Stimulated activated CD4-positive, alpha-beta T cell treated with anti-CD3 and anti-CD28 coated beads, Interleukin-12 subunit alpha, Interleukin-12 subunit beta, amount 100 ng/mL, for 4 hours (primary cell): ENCODE measurements at places on chromosomes 5 and 9.

DNA sequence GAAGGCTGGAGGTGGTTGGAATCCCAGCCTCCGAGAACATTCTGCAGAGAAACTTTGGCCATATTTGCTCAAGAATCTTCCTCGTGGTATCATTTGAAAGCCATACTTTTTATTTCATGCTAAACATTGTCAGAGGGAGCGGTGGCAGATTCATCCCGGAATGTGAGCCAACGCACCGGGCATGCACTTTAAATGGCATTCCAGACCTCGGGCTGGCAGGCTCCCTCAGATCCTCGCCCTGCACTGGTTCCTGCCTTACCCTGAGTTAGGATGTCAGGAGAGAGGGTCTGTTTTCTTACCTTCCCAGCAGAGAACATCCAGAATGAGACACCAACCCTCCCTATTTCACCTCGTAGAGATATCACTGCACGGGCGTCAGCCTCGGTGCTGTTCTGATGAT lies 33.8 kb downstream of the GDNF start:
- no peak for DNase-seq

DNA sequence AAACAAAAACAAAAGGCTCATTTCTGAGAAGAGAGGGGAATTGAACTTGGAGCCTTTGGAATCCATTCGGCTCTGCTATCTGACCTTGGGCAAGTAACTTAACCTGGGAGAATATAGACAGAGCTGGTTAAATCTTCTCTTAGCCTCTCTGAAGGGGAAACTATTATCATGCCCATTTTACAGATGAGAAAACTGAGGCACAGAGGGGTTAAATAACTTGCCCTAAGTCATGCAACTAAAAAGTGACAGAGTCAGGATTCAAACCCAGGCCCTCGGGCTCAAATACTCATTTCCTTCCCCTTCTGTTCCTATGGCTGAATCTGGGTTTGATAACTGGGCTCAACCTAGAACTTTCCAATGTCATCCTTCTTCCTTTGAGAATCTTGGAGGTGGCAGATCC lies 291.3 kb upstream of the MSX2 start:
- no peak for DNase-seq

- no peak for DNase-seq
These were observed 18.4 kb downstream of the SLC6A18 start for GRCh38 chr5:1243487-1244130.

- DNase-seq = no peak
These were observed 59.5 kb downstream of the RORB start for GRCh38 chr9:74556685-74557084.

DNA sequence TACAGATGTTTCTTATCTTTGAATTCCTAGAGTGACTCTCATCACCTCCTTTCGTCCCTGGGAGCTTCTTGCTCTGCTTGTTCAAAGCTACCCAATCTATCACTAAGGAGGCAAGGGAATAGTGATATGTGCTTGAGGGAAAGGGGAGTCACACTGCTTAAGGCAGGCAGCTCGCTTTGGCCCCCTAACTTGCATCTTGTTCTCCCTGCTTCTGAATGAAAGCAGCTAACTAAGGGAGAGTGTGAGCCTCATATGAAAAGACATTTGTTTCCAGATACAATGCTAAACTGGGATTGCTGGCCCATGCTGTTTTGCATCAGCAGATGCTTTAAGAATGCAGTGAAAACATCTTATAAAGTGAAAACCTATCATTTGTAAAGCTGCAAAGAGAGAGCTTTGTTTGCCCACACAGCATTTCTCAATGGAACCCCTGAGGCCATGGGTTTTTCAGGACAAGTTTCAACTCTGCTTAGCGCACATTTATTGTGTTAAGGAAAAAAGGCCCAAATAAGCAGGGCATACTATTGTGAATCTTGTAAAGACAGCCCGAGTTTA lies 367.9 kb upstream of the ADAMTSL1 start:
- DNase-seq = no peak

DNA sequence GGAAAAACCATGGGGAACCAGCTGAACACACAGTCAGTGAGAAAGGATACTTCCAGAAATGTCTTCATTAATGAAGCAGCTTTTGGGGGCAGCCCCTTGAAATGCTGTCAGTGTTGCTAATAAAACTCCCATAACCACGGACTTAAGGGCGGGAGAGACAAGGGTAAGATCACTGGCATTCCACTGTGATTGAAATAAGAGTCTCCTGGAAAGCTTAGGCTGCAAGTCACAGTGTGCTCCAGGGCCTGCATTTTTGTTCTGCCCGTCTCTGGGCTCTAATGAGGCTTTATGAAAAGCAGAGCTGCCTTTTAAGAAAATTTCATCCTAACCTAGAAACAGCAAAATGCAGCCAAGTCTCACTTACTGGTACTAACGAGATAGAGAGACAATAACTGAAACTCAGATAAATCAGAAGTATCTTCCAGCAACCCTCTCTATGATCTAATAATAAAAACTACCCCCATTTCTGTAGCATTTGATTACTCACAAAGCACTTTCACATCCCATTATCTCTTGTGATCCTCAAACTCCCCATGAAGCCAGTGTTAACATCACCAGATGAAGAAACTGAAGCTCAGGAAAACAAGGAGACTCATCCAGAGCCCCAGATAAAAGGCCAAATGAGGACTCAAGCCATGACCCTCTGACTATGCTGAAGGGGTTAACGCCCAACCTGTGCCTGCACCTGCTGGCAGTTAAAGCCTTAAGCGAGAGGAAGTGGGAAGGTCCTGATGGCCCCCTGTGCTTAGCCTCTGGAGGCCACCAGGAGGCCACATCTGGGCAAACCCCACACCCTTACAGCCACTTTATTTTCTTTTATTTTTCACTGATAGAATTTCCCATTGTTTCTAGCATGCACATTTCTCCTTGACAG lies 37.5 kb downstream of the SPOCK1 start:
- no peak for DNase-seq

- no peak for DNase-seq
These were observed 129.9 kb downstream of the DMXL1 start for GRCh38 chr5:119200795-119201194.

DNA sequence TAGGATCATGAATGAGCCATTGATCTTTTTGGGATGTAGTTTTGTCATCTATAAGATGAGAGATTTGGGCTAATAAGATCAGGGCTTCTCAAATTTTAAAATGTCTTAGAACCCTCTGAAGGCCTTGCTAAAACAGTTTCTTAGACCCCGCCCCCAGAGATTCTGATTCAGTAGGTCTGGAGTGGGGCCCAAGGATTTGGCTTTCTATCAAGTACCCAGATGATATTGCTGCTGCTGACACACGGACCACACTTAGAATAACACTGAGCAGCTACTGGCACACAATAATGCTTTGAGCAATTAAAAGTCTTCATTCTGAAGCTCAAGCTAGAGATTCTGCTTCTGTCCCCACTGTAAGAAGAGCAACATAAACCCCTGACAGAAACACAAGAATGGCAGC lies 216.7 kb downstream of the SMARCA2 start:
- no peak for DNase-seq

DNA sequence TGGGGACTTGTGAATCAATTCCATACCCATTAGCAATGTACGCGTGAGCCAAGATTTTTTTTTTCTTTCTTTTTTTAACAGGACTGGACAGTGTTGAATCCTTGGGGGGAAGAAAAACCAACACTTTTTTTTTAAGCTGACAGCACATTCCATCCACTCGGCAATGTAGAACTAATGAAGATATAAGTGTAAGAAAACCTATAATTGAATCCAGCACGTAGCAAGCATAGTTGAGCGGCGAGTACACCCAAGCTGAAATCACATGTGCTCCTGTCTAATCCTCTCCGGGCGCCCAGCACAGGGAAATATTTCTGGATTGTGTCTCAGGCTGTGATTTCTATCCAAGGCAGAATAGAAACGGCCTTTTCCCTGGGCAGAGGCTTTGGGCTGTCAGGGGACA lies 118.2 kb downstream of the BOD1 start:
- DNase-seq = no peak

GRCh38 chr5:180466316-180466715 lies 27.9 kb upstream of the CNOT6 start:
- no peak for DNase-seq

- no peak for DNase-seq
These were observed 585.3 kb upstream of the TLE4 start for GRCh38 chr9:78986446-78986845.

- DNase-seq = no peak
These were observed 238.8 kb downstream of the GADD45G start for GRCh38 chr9:89843591-89843990.

- no peak for DNase-seq
These were observed 27.4 kb upstream of the WHRN start for GRCh38 chr9:114532561-114533237.

DNA sequence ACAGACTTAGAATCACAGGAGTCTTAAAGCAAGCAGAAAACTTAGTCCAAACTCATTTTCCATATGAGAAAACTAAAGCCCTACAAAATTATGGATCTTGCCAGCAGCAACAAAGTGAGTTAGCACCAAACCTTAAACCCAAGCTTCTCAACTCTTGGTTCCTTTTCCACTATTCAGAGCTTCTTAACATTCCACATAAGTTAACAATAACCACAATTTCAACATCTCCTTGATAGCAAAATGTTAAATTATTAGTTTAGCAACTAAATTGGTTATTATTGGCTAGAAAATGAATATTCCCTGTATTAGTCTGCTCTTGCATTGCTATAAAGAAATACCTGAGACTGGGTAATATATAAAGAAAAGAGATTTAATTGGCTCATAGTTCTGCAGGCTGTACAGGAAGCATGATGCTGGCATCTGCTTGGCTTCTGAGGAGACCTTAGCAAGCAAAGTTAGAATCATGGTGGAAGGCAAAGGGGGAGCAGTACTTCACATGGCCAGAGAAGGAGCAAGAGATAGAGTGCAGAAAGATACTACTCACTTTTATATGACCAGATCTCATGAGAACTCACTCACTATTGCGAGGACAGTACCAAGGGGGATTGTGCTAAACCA lies 26.2 kb upstream of the ARSB start:
- no peak for DNase-seq

DNA sequence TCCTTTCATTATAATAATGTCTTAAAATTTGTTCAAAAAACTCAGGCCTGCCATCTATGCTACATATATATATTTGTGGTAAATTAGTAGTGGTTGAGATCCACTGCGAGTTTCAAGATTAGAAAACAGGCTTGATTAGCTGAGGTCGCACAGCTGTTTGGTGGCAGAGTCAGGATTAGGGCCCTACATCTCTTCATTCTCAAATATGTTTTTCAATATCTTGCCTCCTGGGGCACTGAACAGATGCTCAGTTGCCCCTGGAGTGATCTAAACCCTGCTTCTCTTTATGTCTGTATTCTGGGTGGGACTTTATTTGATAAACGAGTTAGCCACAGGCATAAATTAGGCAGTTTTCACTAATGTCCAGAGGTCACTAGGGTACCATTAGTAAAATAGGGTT lies 27.8 kb upstream of the CEP120 start:
- no peak for DNase-seq

DNA sequence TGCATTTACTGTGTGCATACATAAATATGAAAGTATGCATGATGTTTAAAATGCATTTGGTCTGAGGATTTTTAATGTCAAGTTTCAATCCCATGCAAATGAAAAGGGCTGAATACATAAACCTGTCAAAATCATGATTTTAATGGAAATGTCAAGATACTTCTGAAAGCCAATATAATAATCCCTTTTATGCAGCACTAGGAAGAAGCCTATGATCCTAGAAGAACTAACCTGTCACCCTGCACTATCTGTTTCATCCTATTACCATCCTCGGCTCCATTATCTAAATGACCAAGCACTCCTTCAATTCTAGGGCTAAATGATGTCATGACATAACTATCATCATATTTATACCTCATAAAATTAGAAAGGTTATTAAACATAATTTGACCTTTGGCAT lies 2229.4 kb upstream of the WWC1 start:
- no peak for DNase-seq

GRCh38 chr5:16806711-16807546 lies 129.2 kb downstream of the MYO10 start:
- DNase-seq = no peak

- no peak for DNase-seq
These were observed 483 bp downstream of the FBXL7 start for GRCh38 chr5:15500325-15501001.

GRCh38 chr9:109454041-109454440 lies 44.1 kb downstream of the PTPN3 start:
- DNase-seq = no peak

GRCh38 chr9:85040821-85041465 lies 371.4 kb downstream of the NTRK2 start:
- no peak for DNase-seq

DNA sequence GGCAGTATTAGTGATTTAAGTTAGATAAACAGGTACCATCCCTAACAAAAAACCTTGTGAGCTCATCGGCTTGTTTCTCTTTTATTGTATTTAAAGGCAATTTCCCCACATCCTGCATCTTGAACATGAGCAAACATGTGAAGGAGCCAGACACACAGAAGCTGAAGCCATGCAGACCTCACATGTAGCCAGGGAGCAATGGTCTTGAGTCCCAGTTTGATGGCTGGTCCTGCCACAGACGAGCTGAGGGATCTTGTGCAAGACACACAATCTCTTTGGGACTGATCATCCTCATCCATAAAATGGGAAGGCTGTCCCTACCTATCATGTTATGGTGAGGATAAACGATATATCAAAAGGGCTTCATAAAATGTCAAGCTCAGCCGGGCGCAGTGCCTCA lies 29.6 kb upstream of the XPA start:
- no peak for DNase-seq

- DNase-seq = no peak
These were observed 50.8 kb downstream of the ANKDD1B start for GRCh38 chr5:75662061-75662460.

- DNase-seq = no peak
These were observed 14.8 kb downstream of the SPARC start for GRCh38 chr5:151671950-151672349.

- DNase-seq = no peak
These were observed 424.2 kb downstream of the IRX1 start for GRCh38 chr5:4019841-4020240.

DNA sequence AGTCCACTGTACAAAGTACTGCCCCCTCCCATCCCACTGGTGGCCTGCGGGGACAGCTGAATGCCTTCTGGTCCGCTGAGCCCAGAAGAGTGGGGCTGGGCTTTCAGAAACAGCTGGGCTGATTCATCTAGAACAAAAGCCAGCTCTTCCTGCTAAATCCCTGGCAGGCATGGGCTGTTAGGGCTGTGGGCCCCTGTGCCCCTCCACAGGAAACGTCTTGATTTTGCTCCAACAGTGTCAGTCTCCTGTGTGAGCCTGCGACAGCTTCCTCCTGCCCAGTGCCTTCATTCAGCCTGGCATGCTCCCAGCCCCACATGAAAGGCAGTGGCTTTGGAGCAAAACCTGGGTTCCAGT lies 6.9 kb upstream of the GSN start:
- no peak for DNase-seq

DNA sequence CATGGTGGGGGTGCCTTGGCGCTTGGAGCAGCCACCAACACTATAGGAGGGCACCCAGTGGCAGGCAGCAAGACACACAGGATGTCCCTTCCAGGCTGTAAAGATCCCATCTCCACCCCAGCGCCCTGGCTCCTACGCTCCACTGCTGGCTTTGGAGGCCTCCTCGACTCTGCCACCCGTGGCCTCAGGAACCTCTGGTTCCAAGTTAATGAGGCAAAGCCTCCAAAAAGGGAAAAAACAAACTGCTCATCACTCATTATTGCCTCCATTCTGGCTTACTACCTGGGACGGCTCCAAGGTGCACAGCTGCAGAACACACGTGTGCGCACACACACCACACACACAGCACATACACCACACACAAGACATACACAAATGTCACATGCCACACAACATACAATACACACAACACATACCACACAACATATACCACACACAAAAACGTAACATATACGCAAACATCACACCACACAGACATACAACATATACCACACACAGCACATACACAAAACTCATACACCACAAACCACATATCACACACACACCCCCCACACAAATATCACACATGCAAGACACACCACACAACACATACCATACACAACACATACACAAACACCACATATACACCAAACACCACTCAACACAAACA lies 45.3 kb downstream of the ROR2 start:
- DNase-seq = no peak
